Cortex of kidney (tissue), 1 donor: ENCODE measurements at places on chromosomes 16 and 17.

GRCh38 chr17:49576917-49577649 lies 1.4 kb downstream of the NXPH3 start:
- no peak for DNase-seq

DNA sequence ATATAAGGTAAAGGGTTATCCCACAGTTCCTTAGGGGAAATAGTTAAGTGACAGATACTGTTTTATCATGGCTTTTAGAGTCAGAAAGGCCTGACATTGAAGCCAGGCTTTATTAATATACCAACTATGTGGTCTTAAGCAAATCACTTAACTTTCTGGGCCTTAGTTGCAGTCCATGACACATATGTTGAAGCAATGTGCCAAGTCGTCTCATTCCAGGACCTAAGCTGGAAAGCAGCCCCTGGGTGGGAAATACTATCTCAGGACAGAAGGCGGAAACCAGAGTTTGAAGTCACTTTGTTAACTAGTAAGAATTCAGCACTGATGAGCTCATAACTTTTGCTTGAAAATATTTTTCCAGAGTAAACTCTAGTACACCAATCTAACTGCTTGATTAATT lies 80.0 kb downstream of the USP32 start:
- no peak for DNase-seq

- DNase-seq, result no peak
These were observed 725 bp upstream of the MT2A start for GRCh38 chr16:56607675-56608042.

DNA sequence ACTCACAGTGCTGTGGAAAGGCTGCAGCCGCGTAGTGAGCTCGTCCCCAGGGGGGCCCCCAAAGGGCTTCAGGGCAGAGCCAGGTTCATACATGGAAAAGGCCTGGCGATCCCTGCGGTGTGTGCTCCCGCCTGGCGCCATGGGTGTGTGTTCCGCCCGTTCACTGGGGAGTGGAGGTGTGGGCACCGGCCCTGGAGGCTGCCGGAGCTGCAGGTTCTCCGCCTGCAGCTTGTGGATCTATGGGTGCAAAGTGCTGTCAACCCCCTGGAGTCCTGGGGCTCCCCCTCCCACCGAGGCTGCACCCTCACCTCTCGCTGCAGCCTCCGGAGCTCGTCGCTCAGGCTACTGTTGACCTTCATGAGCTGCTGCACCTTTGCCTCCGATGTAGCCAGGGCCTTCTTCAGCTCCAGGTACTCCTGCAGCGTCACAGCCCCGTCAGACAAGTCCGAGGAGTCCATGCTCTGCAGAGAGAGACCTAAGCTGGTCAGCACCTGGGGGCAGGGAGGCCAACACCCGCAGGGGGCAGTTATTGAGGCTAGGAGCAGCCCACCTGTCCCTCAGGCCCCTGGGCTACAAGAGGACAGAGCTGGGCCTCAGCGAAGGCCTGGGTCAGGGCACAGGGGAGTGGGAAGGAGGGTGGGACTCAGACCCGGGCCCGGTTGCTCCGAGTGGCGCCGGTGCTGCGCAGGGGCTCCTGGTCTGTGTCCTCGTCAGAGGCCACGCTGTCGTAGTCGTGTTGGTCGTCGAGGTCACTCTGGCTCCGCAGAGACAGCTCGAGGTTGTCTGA lies 7.9 kb downstream of the TP53I13 start:
- no peak for DNase-seq

GRCh38 chr16:73058221-73058615 lies 10.3 kb upstream of the ZFHX3 start:
- DNase-seq, result no peak

DNA sequence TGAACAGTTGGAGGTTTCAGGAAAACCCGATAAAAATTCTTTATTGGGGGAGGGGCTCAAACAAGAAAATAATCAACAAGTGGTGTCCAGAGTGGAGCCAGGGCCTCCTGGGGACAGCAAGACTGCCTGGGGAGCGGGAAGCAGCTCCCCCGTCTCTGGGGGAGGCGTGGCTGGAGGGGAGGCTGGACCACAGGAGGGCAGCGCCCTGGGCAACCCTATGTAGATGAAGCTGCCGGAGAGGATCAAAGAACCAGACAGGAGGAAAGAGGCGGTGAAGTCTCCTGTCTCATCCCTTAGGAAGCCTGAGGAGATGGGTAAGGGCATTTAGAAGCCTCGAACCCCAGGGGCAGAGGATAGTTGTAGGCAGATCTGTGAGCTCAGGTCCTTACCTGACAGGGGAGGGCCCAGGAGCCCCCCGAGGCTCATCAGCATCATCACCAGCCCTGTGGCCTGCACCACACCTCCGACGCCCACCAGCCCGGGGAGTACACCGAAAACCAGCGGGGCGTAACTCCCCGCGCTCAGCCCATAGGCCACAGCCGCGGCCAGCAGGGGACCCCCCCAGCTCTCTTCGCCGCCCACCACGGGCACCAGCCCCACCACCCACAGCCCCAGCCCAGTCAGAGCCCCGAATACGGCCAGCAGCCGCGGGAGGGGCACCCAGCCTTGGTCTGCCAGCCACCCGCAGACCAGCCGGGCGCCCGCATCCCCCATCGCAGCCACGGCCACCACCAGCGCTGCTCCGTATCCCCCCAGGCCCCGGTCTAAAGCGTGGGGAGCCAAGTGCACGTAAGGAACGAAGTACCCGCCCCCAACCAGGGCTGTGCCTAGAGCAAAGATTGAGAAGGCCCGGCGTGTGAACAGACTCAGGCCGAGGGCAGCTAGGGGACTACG lies 2.0 kb downstream of the SLC16A11 start:
- DNase-seq, result no peak

DNA sequence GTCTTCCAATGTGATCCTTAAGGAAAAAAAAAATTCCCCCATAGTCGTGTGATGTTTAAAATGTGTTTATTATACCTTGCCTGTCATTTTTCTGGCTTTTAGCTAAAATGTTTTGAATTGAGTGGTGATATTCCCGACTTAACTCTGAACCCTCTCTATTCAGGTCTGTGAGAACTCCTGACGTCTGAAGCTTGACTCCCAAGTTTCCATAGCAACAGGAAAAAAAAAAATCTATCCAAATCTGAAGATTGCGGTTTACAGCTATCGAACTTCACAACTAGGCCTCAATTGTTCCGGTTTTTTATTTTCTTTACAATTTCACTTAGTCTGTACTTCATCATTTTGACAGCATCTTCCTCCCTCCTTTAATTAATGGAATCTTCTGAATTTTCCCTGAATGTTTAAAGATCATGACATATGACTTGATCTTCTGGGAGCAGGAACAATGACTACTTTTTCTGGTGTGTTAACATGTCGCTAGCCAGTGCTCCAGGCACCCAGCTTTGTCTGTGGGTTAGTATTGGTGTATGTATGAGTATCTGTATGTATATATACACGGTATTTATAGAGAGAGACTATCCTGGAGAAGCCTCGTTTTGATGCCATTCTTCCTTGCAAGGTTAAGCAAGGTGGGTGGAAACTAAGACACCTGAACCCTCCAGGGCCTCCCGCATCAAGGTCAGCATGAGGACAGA lies 12.8 kb upstream of the HSBP1 start:
- DNase-seq, result no peak

DNA sequence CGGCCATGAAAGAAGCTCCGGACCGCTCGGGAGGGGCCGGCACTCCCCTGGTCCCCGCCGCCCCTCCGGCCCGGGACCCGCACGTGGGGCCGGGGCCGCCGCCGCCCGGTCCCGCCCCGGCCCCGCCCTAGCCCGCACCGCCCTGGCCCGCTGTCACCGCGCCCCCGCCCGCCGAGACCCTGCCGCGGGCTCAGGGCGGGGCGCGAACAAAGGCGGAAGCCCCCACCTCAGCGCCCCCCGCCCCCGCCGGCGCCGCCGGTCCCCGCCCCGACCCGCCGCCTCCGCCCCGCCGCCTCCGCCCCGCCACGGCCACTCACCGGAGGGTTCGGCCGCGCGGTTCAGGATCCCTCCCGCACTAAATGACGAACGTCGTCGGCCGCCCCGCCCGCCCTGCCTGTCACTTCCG lies at the start of gene ARHGDIA:
Gene ARHGDIA (minus strand): TSS at position 357 of the 406 bp plus-strand sequence. CDS start 1,407 bp downstream, outside the sequence.
- DNase-seq, result no peak

DNA sequence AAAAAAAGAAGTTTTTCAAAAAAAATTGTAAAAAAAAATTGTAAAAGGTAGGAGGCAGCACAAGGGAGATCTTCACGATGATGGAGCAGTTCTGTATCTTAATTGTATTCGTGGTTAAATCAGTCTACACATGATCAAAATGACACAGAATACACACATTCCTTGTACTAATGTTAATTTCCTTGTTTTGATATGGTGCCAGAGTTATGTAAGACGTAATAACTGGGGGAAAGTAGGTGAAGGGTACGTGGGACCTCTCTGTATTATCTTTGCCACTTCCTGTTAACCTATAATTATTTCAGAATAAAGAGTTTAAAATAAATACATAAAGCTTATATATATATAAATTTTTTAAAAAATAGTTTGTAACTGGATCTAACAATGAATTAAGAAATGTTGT lies 36.8 kb downstream of the HELZ start:
- DNase-seq, result no peak

DNA sequence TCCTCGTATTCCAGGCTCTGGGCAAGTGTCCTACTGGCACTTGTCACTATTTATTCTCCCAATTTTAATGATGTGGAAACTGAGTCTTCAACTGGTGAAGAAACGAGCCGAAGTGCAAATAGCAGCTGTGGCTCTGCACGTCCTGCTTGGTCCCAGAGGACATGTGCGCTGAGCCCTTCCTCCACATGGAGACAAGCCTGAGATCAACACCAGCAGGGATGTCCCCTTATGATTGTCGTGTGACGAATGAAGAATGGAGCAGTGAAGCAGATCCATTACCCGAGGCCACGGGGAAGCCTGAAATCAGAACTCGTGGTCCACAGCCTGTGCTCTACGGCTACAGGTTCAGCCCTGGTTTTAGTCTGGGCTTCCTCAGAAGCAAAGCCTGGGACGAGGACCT lies 61.0 kb downstream of the FOXL1 start:
- DNase-seq, result no peak

DNA sequence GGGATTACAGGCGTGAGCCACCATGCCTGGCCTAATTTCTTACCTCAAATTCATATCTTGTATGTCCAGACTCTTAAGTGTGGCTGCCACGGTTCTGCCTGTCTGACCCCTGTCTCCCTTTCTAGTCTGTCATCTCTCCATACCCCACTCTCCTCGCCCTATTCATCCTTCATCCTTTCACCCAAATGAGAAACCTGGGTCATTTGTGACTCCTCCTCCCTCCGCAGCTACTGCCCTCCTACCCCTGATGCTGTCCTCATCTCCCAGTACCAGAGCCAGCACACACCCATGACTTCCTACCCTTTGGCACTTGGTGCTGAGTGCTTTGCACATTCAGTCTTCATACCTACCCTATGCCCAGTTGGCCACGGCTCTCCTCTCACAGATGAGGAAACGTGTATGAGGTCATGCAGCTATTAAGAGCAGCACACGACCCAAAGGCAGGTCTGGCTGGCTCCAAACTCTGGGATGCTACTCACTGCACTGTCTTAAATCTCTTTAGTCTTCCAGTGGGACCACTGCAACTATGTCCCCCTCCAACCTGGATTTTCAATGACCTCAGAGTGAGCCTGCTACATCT lies 1.6 kb downstream of the SPATA32 start:
- DNase-seq, result no peak

DNA sequence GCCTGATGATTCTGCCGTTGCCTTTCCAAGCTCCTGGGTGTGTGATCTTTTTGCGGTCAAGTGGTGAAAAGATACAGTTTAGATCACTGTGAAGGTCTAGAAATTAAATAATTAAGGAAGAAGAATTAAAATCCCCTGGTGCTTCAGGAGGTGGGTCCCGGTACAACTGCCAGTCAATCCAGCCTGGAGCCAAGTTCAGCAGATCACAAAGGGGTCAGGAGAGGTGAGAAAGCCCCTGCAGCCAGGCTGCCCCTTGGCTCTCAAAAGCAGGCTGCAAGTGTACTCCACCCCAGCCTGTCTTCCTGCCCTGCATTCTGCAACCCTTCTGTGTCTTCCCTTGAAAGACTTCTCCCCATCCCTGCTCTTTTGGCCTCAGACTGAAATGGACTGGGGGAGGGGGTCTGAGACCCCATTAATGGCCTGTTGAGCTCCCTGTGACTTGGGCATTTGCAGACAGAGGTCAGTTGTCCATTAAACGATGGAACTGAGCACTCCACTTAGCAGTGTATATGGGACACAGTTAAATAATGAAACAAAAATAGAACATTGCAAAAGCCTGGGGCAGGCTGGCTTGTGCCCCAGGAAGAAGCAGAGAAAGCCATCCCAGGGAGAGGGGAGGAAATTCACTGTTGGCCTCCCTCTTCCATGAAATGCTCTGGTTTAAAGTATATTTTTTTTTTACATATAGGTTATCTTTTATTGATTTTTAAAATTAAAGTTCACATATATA lies 15.1 kb downstream of the CACNG5 start:
- no peak for DNase-seq

GRCh38 chr16:31467151-31467773 lies 4.7 kb upstream of the TGFB1I1 start:
- DNase-seq, result no peak

GRCh38 chr16:11677451-11677951 lies 9.2 kb downstream of the SNN start:
- DNase-seq, result no peak

DNA sequence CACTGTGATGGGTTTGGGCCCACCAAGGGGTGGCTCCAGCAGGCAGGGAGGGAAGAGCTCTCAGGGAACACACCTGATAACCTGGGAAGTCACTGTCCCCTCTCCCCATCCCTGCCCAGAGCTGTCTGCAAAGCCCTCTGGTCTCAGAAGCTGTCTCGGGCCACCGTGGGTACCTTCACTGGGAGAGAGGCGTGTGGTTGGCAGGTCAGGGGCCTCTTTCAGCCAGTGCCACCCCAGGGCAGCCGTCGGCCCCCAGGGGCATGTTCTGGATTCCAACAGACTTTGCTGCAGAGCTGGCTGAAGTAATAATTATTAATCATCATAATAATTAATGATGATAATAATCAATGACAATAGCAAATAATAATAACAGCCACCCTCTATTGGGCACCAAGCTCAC lies 21.1 kb downstream of the MGAT5B start:
- no peak for DNase-seq

DNA sequence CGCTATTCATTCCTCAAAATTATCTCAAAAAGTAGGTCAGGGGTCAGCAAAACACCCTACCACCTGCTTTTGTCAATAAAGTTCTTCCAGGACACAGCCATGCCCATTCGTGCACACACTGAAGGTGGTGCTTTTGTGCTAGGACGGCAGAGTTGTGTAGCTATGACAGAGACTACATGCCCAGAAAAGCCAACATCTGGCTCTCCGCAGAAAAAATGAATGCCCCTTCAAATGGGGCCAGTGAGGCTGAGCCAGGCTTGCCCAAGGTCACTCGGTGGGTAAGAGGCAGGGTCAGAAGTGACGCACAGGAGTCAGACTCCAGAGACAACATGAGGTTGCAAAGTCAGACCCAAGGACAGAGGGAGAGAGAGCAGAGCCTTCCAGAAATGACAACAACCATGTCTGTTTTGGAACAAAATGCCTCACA lies 200.1 kb downstream of the XYLT1 start:
- no peak for DNase-seq

DNA sequence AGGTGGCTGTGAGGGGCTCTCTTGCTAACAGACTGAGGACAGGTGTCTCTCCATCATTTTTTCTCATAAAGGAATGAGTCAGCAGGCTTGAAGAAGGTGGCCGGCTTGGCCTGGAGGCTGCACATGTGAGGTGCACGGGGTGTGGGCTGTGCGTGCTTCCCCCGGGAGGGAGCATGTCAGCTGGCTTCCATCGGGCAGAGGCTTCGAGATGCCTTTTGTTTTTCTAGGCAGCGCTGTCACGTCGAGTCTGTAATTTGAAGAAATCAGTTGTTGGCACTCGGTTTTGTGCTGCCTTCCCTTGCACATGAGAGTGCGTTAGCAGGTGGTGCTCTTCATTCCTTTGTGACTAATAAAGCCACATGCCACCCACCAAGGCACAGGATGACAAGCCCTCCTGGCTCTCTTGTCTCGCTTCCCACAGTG lies 89.7 kb downstream of the NPIPB11 start:
- no peak for DNase-seq
